ENCODE measurements at places on chromosomes 4 and X.

DNA sequence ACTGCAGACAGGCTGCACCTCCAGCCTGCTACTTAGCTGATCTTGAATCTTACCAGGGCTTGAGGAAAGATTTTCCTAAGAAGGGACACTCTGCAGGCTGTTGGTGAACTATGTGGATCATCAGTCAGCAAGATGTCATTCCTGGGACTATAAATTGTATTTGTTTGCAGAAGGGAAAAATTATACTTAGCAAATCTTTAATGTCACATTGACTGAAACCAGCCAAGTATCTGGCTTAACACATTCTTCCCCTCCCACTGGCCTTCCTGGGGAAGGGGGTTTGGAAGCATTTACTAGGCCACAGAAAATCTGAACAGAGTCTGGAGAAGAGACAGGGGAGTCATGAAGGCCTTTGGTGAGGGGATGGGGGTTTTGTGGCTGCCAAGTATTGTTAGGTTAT, 156.7 kb upstream of the EOLA2 start:
- peak; percentile 7 for DNase-seq

GRCh38 chr4:87465739-87466366, 43.5 kb downstream of the NUDT9 start:
- peak; percentile 79 for DNase-seq

- DNase-seq: no peak
These were observed 40.0 kb downstream of the FGFRL1 start for GRCh38 chr4:1051472-1051871.

DNA sequence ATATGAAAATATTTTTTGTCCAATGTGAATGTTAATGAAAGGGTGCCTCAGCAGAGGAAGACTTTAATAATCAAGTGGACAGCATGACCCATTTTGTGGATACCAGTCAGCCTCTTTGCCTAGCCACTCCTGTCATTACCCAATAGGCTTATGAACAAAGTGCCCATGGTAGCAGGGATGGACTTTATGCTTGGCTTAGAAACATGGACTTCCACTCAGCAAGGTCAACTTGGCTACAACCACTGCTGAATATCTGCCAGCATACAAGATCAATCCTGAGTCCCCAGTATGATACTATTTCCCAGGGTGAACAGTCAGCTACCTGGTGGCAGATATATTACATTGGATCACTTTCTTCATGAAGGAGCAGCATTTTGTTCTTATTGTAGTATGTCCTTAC, 56.7 kb upstream of the NXF3 start:
- no peak for DNase-seq

DNA sequence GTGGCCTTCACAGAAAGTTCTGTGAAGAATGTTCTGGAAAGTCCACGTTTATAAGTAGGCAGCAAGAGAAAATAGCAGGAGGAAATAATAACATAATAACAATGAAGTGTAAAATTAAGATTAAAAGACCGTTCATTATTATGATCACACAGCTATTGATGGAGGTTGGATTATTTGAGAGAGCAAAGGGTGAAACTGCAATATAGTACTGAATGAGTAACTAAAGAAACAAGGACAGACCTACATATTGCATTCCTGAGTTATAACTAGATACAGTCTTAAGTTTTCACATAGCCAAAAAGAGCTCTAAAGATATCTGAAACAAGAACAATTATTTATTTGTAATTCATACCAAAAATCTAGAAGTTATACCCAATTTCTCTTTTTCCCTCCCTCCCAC, 122.9 kb upstream of the TMEM164 start:
- no peak for DNase-seq

GRCh38 chr4:173171987-173172386, 3.4 kb downstream of the GALNT7 start:
- DNase-seq: no peak

- peak; percentile 29 for DNase-seq
These were observed 553.3 kb upstream of the MAGEB2 start for GRCh38 chrX:29662101-29662500.

DNA sequence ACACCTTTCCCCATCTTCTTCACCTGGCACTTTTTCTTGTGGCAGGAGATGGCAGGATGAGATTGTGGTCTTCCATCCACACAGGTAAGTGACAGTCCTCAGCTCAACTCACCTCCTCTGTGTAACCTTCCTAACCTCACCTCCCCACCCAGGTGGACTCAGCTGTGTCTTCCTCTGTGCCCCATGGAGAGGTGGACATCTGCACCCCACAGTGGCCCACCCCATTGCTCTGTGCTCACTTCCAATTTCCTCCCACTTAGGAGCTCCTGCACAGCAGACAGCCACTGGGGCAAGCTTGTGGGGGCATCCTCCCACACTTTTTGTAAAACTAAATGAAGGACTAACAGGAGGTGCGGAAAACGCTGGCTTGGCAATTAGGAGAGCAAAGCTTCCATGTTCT, 61.6 kb downstream of the MSX1 start:
- no peak for DNase-seq

DNA sequence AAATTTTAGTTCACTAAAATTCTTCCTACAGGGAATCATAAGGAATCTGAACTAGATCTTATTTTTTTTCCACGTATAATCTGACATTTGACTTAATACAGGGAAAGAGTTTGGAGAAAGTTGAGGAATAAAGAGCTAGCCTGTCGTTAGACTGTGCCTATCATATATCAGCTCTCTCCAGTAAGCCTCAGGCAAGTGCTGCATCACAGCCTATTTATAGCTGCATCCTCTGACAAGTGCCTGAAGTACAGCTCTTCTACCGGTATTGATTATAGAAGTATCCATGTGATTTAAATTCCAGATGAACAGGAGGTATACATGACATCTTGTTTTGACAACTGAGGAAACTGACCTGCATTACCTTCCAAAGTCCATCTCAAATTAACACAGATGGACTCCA, 248.9 kb downstream of the TLL1 start:
- DNase-seq: peak; percentile 51

DNA sequence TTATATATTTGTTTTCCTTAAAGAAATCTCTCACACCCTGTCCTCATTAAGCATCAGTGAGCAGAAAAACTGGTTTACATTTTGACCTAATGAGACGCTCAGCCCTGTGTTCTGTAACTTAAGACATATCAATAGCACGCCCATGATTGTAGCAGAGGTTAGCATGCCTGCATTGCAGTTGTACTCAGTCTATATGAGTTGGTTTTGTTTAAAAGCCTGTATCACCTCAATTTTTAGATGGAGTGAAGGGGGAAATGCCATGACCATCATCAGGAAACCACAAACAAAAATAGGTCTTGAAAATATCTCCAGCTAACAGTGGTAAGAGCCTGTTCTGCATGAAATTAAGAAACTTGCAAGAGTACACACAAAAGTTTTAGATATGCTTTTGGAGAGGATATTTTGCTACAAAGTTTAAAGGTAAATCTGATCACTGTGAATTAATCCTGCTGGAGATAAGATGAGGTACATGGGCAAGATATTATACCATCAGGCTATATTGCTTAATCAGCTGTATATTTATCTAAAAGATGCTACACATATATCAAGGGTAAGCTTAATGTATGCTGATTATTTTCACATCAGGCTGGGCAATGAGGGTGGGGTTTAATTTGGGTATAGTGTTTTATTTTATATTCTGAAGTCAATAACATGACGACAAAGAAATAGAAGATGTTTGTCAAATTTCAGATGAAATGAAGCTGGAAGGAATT, 13.1 kb upstream of the COQ2 start:
- no peak for DNase-seq

DNA sequence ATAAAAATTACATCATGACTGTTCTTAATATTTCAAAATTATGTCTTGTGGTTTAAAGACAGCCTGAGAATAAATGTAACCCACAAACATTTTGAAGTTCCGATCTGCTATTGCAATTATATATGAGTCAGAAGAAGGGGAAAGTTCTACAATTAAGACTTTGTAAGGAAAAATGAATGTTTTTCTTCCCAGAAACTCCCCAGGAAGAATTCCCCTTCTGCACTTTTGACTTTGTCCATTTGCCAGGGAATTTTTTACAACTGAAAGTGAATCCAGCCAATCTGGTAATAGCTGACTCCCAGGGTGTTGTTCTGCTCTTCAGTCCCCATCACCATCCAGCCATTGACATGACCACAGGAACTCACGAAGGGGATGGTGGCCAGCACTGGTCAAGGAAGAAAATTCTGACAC, 61.6 kb upstream of the NOCT start:
- DNase-seq: peak; percentile 89

DNA sequence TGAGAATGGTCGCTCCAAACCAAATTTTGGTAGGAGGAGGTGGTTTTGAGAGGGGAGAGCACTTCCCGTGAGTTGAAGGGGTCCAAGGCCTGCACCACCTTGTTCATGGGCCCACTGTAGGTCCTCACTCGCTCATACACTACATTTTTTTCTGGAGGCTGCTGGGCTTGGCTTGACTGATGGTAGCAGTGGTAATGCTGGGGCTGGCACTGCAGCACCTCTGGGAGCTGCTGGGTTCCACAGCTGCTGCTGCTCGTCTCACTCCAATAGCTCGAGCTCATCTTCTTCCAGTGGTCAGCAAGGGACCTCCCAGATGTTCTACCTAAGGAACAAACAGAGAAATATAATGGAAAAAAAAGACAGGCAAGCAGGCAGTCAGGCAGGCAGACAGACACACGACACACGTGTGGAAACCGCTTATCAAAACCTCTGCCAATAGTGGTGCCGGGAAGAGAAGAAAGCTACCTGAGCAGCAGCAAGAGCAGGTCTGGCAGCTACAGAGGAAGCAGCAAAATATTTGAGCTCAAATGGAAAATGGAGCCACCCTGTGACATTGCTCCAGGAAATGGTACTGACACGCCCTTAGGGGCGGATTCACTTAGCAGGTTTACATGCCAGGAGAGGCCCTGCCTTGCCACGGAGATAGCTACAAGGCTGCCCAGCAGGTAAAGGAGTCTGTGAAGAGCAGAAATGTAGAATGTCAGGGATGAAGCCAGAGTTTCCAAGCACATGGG, at the start of gene POF1B:
POF1B (minus strand) TSS at position 492 of the 734 bp plus-strand sequence; CDS start at position 281, 211 bp downstream.
- no peak for DNase-seq

- DNase-seq: no peak
These were observed 2.7 kb downstream of the PNMA6E start for GRCh38 chrX:153398275-153398960.

Data from adipocyte (in vitro differentiated cells).